ENCODE measurements at places on chromosomes 16 and 17.

DNA sequence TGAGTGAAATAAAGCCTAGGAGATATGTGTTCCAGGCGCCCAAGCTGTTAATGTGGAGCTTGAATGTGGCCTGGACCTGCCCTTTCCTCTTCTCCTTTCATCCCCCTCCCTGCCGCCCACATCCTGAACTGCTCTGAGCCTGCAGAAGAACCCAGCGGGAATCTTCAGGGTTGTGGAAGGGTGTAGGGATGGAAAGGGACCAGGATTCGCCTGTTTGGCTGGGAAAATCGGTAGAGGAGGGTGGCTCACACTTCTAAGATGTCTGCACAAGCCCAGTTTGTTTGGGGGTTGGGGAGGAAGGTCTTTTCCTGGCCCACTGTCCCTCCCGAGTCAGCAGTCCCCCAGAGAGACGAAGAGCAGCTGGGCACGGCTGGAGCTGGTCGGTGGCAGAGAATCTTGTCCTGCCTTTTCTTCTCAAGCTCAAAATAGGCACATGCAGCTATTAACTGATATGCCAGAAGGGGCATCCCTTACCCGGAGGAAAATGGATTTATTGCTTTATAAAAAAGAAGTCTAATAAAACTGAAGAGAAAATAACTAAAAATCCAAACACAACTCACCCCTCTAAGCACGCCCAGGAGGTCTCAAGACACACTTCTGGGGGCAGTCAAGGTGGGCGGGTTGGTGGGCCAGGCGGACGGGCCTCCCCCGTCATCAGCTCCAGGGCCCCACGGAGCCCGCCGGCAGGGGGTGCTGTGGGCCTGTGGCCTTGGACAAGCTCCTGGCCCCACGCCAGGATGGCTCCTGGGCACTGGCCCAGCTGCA lies 11.5 kb upstream of the PITPNA start:
- peak; percentile 84 for DNase-seq

DNA sequence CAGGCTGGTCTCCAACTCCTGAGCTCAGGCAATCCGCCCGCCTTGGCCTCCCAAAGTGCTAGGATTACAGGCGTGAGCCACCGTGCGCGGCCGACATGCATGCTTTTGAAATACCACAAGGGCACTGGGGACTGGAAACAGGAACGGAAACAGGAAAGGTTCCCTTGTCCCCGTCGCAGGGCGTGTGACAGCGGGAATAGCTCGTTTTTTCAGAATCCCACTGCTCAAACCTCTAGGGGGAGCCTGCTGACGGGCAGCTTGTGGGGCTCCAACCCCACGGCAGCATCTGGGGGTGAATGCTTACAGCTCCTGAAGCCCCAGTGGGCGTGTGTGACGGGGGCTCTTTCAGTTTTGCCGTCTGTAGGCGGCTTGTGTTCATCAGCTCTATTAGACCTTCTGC lies 18.8 kb upstream of the ASGR2 start:
- peak; percentile 46 for DNase-seq

GRCh38 chr17:43151880-43152456 lies 19.0 kb upstream of the NBR1 start:
- no peak for DNase-seq

DNA sequence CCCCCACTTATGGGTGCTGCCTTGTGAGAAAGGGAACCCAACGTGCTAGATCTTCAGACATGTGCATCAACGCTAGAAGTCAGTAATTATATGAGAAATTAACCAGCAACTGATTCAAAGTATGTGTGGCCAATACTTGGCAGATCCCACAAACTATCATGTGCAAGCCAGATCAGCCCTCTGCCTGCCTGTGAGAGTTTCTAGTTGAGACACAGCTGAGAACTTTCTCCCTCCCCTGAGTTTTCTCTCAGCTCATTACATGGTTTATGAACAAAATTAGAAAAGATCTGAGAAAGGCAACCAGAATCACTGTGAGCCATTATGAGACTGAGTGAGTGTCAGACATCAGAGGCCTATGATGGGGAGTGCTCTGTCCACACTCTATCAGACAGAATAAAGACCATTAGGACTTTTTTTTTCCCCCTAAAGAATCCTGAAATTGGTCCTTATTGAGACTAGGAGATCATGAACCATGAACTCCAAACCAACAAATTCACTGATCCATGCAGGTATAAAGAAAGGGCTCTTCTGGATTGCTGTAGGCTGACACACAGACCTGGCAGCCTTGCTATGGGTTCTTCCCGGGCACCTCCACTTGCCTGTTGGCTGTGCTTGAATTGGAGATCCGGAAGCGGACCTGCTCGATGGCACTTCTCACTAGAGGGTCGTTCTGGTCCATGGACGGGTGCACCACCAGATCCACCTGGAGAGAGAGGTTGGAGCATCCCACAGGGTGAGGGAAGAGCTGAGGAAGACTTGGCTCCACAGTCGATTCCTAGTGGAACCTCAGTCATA lies 51.5 kb downstream of the GTF3C1 start:
- DNase-seq, result no peak

DNA sequence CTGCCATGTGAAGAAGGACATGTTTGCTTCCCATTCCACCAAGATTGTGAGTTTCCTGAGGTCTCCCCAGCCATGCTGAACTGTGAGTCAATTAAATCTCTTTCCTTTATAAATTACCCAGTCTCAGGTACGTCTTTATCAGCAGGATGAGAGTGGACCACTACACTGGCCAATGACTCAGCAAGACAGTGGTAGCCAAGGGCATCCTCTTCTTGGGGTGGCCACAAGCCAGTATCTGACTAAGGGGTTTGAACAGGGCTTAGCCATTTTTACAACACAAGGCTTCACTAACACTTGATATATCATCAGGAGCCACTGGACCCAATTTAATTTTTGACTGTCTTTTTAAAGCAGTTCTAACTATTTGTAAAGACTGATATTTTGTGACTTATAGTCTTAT lies 21.1 kb upstream of the KRT24 start:
- no peak for DNase-seq

GRCh38 chr17:77863814-77864161 lies 94.7 kb upstream of the TNRC6C start:
- DNase-seq, result no peak

DNA sequence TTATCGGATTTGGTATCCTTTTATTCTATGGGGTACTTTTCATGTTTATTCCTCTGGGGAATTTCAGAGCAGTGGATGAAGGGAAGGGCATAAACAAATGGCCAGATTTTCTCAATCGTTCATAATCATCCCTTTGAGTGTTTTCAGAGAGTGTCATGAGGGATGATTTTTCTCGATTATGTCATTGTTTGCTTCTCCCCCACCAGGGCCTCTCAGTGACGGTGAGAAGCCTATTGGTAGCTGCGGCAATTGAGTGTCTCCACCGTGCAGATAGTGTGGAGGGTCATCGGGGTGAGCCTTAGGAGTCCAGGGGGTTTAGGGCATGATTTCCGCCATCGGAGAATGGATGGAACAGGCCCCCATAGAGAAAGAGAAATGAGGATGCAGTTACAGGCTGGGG lies 57.2 kb downstream of the USP43 start:
- DNase-seq, result no peak

DNA sequence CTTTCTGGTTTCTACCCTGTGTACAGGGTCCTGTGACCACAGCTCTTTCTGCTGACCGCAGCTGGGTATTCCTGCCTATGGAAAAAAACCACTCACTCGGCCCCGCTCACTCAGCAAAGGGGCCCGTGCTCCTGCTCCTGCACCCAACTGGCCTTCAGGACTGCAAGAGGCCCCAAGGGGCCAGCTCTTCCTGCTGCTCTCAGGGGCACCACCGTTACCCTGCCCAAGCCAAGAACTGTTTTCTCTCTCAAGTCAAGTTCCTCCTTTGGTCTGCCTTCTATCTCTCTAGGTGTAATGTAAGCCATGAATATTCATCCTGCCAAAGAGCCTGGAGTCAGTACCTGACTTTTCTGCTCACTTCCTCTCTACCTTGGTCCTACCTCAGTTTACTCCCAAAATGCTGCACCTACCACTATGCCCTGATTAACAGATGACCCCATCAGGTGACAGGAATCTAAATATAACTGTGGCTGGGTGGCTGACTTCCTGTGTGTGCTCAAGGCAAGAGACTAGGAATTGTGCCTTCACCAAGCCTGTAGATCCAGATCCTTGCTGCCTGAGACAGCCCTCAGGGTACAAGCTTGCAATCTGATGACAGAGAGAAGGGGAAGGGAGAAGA lies 20.4 kb upstream of the SCIMP start:
- peak; percentile 61 for DNase-seq

GRCh38 chr17:50275279-50275678 lies 1.0 kb downstream of the TMEM92 start:
- DNase-seq, result no peak

GRCh38 chr17:74063439-74063838 lies 140.0 kb upstream of the RPL38 start:
- no peak for DNase-seq

- DNase-seq, result no peak
Observed at GRCh38 chr17:50697062-50697461, 10.7 kb downstream of the ANKRD40 start.

- no peak for DNase-seq
Observed at GRCh38 chr17:52134641-52135040, 23.9 kb downstream of the CA10 start.

DNA sequence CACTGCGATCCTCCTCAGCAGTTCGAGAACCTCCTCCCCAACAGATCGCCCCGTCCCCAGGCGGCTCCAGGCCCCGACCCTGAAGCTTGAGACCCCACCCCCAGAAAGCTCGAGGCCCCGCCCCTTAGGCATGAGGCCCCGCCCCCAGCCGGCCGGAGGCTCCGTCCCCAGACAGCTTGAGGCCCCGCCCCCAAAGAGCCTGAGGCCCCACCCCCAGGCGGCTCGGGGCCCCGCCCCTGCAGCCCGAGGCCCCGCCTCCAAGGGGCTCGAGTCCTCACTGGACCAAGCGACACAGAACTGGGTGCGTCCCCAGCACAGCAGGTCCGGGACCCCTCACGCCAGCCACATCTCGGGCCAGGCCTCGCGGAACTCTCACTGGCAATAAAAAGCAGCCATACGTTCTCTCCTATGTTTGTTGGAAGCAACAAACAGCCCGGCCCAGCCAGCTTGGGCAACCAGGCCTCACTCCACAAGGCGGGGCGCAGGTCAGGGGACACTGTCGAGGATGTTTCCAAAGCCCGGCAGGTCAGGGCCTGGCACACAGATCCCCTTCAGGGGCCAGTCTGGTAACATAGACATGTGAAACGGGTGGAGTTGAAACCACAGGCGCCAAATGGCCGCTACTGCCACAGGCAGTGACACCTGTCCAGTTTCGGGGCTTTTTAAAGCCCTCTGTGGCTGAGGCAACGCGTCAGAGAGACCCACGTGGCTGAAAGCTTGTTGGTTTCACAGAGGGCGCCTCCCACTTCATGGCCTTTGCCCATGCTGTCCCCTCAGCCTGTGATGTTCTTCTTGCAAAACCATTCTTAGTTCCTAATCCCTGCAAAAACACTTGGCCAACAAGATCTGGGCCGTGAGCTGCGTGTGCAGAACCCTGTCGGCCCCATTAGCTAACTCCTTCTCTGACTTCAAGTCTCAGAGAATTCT lies 224.2 kb downstream of the PARN start:
- peak; percentile 78 for DNase-seq

DNA sequence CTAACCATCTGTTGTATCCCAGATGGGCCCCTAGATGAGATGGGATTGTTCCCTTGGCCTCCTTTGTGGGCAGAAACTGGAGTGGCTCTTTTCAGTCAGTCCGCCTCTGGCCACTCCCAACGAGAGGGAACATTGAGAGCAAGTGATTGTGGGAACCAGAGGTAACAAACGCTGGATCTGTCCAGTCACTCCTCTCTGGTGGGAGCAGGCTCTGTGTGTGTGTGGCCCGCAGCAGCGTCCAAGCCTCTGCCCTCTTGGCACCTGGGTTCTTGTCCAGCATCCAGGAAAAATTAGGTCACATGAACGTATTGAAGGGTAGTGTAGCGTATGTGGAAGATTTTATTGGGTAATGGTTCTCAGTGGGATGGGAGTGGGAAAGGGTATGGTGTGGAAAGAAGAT lies 101.9 kb upstream of the COX10 start:
- no peak for DNase-seq

DNA sequence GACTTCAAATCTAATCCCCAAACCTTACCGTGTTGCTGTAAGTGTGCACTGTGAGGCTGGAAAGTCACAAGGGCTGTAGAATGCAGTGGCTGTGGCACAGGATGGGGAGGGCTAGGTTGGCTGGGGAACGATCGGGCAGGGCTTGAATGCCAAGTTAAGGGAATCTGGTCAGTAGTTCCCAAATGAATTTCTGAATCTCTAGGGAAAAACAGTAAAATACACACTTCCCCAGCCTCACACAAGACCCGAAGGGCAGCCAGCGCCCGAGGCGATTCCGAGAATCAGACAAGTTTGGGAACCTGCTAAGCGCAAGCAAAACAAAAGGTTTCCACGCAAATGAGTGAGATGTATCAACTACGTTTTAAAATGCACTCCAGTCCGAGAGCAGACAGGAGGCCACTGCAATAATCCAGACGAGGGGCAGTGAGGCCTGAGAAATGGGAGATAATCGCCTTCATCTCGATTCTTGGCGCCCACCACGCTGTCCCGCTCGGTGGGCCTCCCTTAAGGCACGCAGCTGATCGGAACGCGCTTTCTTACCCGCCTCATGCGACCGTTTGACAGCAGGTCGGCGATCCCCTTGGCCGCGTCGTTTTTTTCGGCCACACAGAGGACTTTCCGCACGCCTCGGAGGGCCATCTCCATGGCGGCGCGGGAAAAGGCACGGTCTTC lies 599 bp downstream of the TOP3A start:
- peak; percentile 18 for DNase-seq

DNA sequence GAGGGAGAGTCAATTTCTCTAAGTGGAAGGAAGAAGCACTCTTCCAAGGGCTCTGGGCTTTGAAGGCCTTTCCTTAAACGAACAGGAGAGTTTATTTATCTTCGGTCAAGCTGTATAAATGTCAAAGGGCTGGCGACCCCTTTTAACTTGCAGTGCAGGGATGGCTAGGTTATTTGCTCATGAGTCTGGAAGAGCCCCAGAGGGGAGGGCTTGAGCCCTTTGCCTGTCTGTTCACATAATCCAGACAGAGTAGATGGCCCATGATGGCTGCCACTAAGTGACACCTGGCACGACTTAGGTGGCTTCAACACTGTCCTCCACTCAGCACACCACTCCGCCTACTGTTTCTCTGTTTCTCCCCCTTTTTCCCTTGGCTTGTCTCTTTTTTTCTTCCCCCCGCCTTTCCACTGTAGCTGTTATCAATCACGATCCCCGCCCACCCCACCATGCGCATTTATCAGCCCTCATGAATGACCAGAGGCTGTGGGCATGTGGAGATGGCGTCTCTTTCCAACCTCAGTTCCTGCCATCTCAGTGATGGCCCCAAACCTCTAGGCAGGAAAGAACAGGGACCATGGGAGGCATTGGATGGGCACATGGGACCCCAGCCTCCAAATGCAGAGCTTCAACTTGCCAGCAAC lies 408.7 kb upstream of the TNRC6C start:
- no peak for DNase-seq

- DNase-seq, result no peak
Observed at GRCh38 chr17:38350035-38350434, 1.6 kb upstream of the SOCS7 start.

- peak; percentile 45 for DNase-seq
Observed at GRCh38 chr16:5056352-5056751, 9.4 kb downstream of the C16orf89 start.

DNA sequence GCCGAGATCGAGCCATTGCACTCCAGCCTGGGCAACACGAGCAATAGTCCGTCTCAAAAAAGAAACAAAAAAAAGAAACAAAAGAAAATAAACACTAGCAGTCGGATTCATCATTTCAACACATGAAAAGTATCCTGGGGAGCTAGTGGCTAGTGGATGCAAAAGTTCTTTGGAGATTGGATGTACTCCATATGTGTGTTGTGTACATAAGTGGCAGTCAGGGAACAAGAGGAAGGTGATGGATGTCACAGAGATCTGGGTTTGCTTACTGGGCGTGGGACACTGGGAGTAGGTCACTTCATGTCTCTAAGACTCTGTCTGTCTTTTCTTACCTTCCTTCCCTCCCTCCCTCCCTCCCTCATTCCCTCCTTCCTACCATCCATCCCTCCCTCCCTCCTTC lies 35.4 kb downstream of the MRC2 start:
- DNase-seq, result no peak
